ENCODE measurements at places on chromosomes 7 and 10. TPM values are rescaled to one million over a fixed set of nuclear protein-coding genes. Genes with fewer than 3 reads are reported as not detected.

CYP2W1 gene
- not detected for total RNA-seq

DNA sequence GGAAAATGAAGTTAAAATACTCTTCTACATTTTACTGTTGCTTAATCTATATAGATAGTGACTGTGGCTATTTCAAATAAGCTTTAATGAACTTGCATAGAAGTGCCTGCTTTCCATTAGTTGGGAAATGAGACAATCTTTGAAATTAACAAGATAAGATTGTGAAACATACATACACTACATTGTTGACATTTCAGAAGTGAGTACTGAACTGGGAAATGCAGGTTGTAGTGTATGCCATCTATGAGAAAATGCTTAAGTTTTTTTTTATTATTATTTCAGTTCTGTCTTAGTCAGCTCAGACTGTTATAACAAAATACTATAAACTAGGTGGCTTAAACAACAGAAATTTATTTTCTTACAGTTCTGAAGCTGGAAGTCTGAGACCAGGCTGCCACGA, 49.6 kb upstream of the CSTF2T start:
- no peak for DNase-seq

GRCh38 chr7:28128608-28129007, 52.0 kb downstream of the JAZF1 start:
- no peak for DNase-seq

DNA sequence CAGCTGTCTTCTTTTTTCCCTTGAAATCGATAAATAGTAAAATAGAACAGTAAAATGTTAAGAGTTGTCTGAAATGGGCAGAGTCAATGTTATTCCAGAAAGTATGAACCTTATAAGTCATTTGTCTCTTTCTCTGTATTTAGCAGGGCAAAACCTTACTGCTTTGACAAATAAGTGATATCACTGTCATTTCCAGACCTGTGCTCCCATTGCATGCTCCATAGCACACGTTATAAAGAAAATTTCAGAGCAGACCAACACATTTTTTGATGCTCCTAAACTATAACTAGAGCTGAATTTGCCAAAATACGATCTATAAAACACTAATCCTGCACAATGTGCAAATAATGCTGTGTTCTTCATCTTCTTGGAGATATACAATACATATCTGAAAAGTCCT, 1.1 kb downstream of the A1CF start:
- DNase-seq, result no peak

- DNase-seq, result no peak
Observed at GRCh38 chr7:137462847-137463246, 119.3 kb upstream of the PTN start.

All from activated naive CD4-positive, alpha-beta T cell treated with anti-CD3 and anti-CD28 coated beads, Interleukin-2, amount 50 U/mL, for 72 hours (primary cell).